CD4-positive, alpha-beta T cell treated with Interleukin-17A for 4 hours (primary cell): ENCODE measurements at places on chromosomes 4 and X.

DNA sequence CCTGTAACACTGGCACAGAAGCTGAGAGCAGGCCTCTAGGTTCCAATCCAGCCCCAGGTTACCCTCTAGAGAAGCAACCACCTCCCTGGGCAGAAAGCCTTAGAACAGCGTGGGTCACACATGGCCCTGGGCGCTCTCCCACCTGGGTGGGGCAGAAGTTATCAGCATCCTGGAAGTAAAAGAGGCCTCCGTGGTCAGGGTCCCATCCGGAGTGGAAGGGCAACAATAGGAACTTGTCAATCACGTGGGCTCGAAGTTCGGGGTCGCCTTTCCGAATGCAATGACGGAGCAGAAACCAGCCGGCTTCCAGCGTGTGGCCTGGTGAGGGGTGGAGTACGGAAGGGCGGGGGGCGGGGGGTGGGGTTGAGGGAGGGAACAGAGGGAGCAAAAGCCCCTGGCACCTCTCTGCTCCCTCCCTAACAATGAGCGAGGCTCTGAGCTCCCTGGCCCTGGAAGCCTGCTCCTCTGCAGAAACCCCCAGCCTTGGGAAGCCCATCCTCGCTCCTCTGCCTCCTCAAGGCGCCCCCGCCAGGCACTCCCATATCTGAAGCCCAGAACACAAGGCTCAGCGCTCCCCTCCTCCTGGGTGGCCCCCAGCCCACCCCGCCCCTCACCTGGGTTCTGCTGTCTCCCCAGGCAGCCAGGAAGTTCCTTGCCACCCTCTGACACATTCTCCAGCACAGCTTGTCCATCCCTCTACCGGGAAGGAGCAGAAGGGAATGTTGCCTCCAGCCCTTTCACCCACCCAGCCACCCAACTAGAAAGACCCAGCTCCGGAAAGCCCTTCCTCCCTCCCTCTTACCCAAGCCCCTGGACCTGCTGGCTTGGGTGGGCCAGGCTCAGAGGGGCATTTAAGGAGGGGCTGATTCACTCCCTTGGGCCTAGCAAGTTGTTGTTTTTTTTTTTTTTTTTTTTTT, 2.8 kb downstream of the RENBP start:
- DNase-seq: no peak

- no peak for DNase-seq
These were observed 75.3 kb upstream of the USP38 start for GRCh38 chr4:143109376-143109775.

DNA sequence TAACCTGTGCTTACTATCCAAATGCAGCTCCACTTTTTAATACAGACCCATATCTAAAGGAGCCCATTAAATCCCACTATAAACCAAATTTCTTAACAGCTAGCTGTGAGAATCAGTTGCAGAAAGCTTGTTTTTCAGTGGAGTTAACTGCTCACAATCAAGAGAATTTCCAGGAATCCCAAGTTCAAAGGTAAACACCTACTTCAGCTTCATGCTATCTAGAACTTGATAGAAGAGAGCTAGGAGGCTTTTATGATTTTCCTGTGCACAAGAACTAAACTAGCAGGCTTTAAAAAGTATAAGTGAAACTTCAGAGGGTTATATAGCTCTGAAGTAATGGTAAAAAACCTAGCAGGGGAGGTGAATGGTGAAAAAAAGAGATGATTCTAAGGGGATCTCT, 96.2 kb upstream of the PABPC4L start:
- DNase-seq: no peak

DNA sequence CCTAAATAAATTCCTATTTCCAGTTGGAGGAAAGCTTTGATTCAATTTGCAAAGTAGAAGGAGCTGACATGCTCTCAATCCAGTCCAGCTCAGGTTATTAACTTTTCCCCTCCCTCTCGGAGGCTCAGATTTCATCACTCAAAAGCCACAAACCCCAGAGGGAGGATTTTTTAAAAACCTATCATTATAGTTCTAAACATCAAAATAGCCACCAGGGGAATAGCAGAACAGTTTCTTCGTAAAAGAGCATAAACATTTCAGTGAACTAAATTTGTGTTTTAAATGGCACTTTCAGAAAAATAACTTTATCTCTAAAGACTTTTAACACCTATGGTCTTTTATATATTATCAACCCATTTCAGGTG, 8.8 kb downstream of the GPRIN3 start:
- DNase-seq: no peak

GRCh38 chrX:118493016-118493415, 2.6 kb upstream of the DOCK11 start:
- no peak for DNase-seq

DNA sequence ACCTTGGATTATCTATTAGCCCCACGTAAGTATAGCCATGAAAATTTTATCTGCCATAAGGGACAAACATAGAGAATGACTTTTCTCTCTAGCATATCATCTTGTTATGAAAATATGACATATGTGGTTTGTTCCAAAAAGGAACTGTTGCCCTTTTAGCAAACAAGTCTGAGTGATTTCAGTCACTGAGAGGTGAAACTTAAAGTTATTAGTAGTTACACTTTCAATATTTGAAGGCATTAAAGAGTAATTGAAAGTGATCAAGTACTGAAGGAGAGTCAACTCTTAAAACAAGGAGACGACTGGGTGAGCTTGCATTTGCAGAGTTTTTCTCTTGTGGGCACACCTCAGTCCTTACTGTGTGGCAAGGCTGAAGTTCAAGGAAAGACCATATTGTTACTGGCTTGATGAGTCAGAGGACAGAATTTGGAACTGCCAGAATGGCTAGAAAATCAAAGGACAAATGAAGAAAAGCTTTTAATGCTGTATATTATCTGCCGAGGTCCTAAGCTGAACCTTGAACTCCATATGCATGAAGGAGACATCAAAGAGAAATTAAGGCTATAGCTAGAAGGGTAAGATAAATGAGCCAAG, 205.1 kb upstream of the EMCN start:
- no peak for DNase-seq

DNA sequence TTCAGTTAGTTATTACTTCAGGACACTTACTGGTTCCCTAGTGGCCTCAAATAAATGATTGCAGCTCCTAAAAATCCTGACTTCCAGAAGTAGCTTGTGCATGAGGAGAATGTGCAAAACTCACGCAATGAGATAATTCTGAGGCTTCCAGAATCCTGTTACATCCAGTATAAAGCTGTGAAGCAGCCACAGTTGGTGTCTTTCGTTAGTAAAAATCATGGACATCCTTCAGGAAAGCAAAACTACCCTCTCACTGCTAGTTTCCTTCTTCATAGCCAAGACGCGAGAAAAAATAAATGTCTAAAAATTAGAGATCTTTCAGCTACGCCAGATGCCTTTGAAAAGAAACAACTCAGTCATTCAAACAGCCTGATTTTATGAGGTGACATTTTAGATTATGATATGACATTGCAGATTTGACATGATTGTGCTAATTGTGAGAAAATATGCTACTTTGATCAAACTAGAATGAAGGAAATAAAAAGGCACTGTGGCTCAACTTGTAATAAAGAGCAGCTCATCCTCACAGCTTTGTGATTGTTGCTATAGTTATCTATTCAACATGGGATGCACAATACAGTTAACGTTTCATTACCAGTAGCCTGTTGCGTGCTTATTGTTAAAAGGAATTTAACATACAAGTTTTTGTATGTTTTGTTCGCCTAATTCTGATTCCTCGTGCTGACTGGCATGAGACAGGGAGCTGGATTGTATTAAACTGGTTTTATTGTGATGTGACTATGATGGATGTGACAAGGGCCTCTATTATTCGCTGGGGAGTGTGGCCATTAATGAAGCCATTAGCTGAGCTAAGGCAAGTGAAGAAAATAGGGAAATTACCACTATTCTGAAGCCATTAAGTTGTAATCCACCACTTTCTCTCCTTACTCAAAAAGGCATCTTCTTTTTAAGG, 40.5 kb downstream of the AFF2 start:
- no peak for DNase-seq
